ENCODE measurements at places on chromosomes 7 and 10. TPM values are rescaled to one million over a fixed set of nuclear protein-coding genes. Genes with fewer than 3 reads are reported as not detected.

The FEZF1 gene
- total RNA-seq = not detected

The SPDYE18 gene
- not detected for total RNA-seq

The ZP3 gene
- total RNA-seq = 32.6 TPM

The CCL24 gene
- total RNA-seq = not detected

The ZNF862 gene
- 17.6 TPM for total RNA-seq

The GALNT17 gene
- total RNA-seq = not detected

The BTRC gene
- 10.9 TPM for total RNA-seq

The GPRIN2 gene
- total RNA-seq = not detected

DNA sequence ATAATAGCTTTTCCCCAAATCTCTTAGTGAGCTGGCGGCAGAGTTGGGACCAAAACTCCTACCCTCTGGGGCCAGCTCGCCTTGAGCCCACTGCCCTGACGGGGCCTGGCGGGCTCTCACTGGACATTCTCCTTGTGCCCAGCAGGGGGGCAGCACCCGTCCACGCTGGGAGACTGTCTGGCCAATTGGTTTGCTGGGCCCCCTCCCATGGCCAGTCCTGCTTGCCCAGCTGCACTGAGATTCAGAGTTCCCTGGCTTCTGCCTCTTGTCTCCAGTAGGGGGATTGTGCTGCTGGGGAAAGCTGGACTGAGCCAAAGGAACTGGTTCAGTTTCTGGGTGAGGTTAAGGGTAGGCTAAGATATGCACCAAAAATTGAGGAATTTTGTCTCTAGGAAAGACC, 59.8 kb downstream of the RAMP3 start:
- no peak overlapping the region for H3K4me3 ChIP-seq
- DNase-seq = no peak
- H3K36me3 ChIP-seq = no peaks in the 10 kb centered on the region

DNA sequence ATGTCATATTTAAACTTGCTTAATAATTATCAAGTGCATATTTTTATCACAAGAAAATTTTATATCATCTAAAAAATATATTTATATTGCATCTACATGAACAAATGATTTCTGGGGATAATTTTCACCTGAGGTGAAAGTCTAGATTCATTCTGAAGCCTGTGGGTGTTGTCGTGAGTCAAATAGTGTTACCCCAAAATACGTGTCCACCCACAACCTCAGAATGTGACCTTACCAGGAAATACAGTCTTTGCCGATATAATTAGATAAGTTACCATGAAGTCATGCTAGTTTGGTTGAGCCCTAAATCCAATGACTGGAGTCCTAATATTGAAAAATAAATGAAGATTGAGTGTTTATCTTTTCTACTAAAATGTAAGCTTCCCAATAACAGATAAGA, 203.0 kb upstream of the MDFIC start:
- DNase-seq = no peak
- no peaks in the 10 kb centered on the region for H3K36me3 ChIP-seq
- H3K4me1 ChIP-seq = no peaks in the 10 kb centered on the region
- no peak overlapping the region for H3K4me3 ChIP-seq
- peaks cover 18% of the 10 kb centered on the region for H3K27me3 ChIP-seq
- no peak overlapping the region for H3K27ac ChIP-seq

DNA sequence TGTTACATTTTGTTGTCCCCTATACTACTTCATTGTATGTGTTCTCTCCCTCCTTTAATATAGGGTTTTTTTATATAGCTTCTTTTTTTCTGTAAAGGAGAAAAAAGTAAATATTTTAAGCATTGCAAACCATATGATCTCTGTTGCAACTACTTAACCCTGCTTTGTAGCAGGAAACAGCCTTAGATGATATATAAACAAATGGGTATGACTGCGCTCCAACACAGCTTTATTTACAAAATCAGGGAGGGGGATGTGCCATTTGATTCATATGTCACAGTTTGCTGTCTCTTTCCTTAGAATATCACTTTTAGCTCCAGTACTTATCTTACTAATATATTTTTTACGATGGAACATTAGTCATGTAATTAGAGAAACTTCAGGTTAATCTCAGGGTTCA, 155.2 kb upstream of the GNAI1 start:
- no peak for DNase-seq
- no peak overlapping the region for H3K27ac ChIP-seq
- H3K4me3 ChIP-seq = no peak overlapping the region
- no peaks in the 10 kb centered on the region for H3K27me3 ChIP-seq

DNA sequence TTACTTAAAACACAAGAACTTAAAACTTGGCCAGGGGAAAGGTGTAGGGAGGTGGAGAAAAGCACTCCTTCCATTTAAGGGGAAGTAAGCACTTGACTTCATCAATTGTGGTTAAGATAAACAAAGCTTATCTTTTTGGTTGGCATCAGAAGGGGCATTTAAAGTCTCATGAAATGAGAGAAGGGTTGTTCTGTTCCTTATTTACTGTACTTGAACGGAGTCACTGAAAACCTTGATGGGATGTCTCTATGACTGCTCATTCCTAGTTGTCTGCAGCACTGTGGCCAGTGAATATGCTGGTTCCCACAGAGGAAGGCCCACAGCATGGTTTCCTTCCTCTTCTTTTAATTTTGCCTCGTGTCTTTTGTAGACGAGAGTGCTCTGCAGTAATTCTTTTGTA, 229.3 kb downstream of the AUTS2 start:
- peaks cover 2% of the 10 kb centered on the region for H3K27me3 ChIP-seq
- no peak for DNase-seq
- no peaks in the 10 kb centered on the region for H3K36me3 ChIP-seq
- H3K4me3 ChIP-seq = no peak overlapping the region

DNA sequence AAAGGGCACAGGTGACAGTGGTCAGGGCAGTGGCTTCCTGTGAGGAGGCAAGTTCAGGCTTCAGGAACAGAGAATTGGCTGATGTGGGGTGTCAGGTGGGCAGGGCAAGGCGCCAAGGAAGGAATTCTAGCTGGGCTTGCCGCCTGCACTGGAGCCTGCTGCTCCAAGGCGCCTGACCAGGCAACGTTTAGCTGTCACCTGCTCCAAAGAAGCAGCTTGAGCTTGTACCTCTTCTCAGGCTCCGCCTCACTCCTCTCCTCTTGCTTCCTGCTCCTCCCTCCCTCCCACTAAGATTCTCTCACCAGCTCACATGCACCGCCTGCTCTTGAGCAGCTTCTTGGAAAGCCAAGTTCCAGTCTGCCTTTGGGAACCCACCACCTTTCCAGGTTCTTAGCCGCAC, 187.4 kb upstream of the GRB10 start:
- H3K27ac ChIP-seq = no peak overlapping the region
- H3K4me1 ChIP-seq = no peaks in the 10 kb centered on the region
- H3K36me3 ChIP-seq = peaks cover 1% of the 10 kb centered on the region
- no peak for DNase-seq
- H3K4me3 ChIP-seq = no peak overlapping the region

DNA sequence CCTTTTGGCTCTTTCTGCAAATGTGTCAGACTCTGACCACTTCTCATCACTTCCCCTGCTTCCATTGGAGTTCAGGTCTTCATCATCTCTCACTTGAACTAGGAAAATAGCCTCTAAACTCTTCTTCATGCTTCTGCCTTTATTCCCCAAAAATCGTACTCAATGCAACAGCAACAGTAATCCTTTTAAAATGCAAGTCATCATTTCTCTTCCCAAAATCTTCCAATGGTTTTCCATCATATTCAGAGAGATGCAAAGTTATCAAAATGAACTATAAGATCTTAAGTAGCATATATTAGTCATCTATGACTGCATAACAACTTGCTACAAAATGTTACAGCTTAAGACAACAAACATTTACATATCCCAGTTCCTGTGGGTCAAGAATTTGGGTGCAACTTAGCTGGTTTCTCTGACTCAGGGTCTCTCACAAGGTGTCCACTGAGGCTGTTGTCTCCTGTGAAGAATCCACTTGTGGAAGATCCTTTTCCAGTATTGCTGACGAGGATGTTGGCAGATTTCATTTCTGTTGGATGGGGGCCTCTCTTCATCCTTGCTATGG, 31.0 kb upstream of the ETV1 start:
- no peak overlapping the region for H3K4me3 ChIP-seq
- DNase-seq = no peak
- no peaks in the 10 kb centered on the region for H3K36me3 ChIP-seq
- no peaks in the 10 kb centered on the region for H3K27me3 ChIP-seq

GRCh38 chr7:19690736-19691135, 18.1 kb downstream of the POLR1F start:
- DNase-seq = no peak
- no peak overlapping the region for H3K4me3 ChIP-seq
- H3K36me3 ChIP-seq = no peaks in the 10 kb centered on the region
- H3K27ac ChIP-seq = no peak overlapping the region
- H3K4me1 ChIP-seq = no peaks in the 10 kb centered on the region

GRCh38 chr7:124667312-124668153, 98.1 kb downstream of the GPR37 start:
- no peaks in the 10 kb centered on the region for H3K4me1 ChIP-seq
- no peak overlapping the region for H3K27ac ChIP-seq
- no peak for DNase-seq
- H3K27me3 ChIP-seq = no peaks in the 10 kb centered on the region

DNA sequence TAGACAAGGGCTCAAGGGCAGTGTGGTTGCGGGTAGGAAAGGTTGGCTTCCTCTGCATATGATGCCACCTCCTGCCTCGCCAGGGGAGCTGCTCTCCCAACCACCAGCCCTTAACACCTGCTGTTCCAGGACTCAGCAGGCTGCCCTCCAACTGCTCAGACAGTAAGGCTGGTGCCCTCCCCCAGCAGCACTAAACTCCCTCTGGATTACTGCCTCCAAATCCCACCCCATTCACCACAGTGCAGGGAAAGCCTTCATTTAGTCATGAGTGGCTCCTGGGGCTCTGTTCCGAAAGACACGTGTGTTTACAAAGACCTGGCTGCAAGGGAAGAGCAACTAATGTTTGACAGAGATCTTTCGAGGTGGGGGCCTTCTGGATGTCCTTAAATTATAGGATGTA, 437.2 kb upstream of the MKI67 start:
- H3K27me3 ChIP-seq = peaks cover 9% of the 10 kb centered on the region
- H3K36me3 ChIP-seq = no peaks in the 10 kb centered on the region
- no peak overlapping the region for H3K27ac ChIP-seq

- H3K36me3 ChIP-seq = no peaks in the 10 kb centered on the region
- no peak overlapping the region for H3K4me3 ChIP-seq
- no peak overlapping the region for H3K27ac ChIP-seq
These were observed 52.6 kb upstream of the BET1 start for GRCh38 chr7:94056796-94057207.

GRCh38 chr7:99000196-99000903, 122.0 kb downstream of the TRRAP start:
- H3K36me3 ChIP-seq = peaks cover 27% of the 10 kb centered on the region
- no peaks in the 10 kb centered on the region for H3K27me3 ChIP-seq

DNA sequence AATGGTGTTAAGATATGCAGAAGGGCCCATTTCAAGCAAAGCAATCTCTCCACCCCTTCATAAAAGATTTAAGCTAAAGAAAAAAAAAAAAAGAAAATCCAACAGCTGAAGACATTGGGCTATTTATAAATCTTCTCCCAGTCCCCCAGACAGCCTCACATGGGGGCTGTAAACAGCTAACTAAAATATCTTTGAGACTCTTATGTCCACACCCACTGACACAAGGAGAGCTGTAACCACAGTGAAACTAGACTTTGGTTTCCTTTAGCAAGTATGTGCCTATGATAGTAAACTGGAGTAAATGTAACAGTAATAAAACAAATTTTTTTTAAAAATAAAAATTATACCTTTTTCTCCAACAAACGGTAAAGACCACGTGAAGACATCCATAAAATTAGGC, 28.6 kb downstream of the PPP3CB start:
- H3K27ac ChIP-seq = no peak overlapping the region
- H3K4me1 ChIP-seq = peaks cover 2% of the 10 kb centered on the region
- peaks cover 19% of the 10 kb centered on the region for H3K36me3 ChIP-seq
- H3K27me3 ChIP-seq = no peaks in the 10 kb centered on the region
- no peak overlapping the region for H3K4me3 ChIP-seq

DNA sequence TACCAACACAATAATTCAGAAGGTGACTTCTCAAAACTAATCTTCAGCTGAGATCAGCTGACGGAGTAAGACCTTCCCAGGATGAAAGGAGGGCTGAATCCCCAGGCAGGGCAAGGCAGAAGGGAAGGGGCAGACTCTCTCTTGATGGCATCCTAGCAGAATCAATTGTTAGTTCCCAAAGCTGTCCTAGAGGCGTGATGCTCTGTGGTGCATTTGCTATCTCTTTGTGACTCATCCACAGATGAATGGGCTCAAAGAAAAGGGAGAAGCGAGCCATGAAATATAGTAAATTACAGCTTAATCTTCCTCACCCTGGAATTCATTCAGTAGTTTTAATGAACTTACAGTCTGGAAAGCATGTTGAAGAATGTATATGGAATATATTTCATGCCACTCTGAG, 37.2 kb downstream of the PDE1C start:
- H3K36me3 ChIP-seq = no peaks in the 10 kb centered on the region
- no peak overlapping the region for H3K27ac ChIP-seq
- no peak for DNase-seq
